ENCODE measurements at places on chromosomes 11 and 22.

- DNase-seq, result no peak
Measured at GRCh38 chr11:17585911-17586695, 39.0 kb downstream of the OTOG start.

DNA sequence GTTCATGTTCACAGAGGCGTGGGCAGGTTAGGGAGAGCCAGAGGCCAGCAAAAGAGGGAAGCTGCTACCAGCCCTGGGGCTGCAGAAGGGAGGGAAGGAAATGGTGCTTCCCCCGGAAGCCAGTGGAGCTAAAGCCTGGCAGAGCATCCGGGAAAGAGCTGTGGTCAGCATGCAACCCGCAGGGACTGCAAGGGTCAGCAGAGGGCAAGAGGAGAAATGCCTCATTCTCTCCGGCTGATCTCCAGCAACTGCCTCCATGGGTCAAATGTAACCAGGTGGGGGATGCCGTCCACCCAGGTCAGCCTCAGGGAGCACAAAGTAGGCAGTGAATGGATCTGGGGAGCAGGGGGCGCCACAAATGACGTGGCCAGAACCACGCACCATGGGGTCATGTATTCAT lies 36.9 kb upstream of the PRR5 start:
- peak; percentile 25 for DNase-seq

GRCh38 chr11:35013514-35014233 lies 97.3 kb downstream of the PDHX start:
- no peak for DNase-seq

- no peak for DNase-seq
Measured at GRCh38 chr11:12290477-12290922, 86.9 kb upstream of the PARVA start.

DNA sequence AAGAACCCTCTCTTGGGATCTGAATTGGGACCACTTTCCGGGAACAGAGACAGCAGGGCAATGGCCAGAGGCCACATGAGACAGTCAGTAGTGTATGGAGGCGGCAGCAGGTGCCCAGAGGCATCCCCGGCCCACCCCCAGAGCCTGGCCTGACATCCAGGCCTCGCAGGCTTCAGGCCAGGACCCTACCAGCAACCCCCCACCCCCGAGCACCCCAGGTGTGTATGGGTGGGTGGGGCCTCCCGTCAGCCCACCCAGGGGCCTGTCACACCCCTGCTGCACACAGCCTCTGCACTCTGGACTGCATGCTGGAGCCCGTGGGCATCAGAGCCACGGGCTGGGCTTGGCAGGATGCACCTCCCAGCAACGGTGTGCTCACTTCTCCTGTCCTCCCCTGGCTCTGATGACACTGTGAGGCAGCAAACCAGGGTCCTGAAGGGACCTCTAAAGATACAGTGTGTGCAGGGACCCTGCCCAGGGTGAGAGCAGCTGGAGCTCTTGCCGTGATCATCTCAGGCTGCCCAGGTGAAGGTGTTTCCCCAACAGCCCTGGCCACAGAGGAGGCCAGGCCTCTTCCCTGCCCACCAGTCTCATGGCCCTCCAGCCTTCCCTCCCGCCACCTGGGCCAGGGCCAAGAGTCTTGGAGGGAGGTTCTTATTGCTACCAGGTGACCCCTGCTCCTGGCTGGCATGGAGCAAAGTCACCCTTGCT lies 88.8 kb upstream of the SEPTIN5 start:
- no peak for DNase-seq

DNA sequence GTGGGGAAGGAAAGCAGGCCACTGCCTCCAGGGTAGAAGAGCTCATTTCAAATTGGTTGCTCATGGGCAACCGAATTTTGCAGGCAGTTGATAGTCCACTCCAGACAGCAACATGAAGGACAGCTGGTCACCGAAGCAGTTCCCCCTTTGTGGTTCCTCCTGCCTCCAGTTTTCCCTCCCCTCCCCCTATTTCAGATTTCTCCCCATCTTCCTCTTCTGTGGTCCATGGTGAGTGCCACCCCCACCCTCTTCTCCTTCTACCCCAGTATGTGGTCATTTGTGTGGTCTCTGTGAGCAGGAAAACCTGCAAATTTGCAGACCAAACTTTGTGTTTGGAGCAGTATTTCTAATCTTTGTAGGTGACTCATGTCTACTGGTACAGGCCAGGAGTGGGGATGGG lies 38.2 kb upstream of the PAK1 start:
- peak; percentile 35 for DNase-seq

- DNase-seq, result no peak
Measured at GRCh38 chr22:41842996-41843970, 10.4 kb downstream of the SREBF2 start.

DNA sequence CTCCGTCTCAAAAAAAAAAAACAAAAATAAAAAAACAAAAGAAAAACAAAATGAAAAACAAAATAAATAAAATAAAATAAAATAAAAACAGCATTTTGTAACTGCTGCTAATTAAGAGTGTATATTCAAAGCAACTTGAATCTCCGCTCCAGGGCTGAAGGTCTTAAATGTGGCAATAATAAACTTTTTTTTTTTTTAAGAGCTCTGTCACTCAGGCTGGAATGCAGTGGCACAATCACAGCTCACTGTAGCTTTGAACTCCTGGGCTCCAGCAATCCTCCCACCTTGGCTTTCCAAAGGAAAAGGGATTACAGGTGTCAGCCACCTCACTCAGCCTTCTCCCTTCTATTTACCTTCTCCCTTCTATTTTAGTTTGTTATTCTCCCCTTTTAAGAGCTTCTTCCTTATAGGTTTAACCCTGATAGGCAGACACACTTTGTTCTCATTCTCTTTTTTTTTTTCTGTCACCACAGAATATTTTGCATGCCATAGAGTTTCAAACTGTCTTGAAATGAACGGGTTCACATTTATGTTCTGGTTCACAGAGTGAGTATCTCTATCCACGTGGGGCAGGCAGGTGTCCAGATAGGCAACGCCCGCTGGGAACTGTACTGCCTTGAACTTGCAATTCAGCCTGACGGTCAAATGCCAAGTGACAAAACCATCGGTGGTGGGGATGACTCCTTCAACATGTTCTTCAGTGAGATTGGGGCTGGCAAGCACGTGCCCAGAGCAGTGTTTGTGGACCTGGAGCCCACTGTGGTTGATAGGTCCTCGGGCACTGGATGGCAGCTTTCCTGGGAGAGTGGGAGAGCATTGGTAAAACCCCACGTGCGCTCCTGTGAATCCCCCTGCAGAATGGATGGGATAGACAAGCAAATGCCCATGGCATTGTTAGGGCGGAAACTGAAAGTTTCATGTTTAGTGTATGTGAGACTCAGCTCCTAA lies 19.4 kb downstream of the LRRC74B start:
- no peak for DNase-seq

DNA sequence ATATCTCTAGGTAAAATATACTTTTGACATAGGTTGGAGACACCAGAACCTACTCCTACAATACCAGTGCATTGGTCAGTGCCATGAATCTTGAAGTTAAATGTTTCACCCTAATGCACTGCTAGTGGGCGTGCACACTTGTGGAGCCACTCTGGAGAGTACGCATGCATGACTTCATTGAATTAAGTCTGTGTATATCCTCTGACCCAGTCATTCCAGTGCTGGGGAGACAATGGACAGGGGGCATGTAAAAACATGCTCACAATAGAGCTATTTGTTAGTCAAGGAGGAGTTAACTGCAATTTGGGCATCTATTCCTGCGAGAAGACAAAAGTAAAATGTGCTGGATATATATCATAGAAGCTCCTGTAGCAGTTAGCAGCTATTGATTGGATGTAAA lies 335.4 kb upstream of the NCAM1 start:
- DNase-seq, result no peak

GRCh38 chr11:92822410-92822809 lies 147.0 kb upstream of the MTNR1B start:
- DNase-seq, result no peak

DNA sequence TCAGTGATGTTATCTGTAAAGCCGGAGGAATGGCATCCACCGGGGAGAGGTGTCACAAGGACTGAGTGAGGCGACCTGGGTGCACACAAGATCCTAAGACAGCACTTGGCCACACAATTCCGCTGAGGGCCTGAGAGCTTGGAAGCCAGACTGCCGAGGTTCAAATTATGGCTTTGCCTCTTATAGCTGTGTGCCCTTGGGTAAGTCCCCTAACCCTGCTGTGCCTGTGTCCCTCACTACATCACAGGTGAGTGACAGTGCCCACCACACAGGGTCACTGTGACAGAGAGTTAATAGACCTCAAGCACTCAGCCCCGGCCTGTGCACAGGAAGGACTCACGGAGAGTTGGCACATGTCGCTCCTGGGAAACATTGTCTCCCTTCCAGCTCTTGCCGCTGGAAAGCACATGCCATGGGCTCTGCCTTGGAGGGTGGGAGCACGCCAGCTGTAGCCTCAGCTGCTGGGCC lies 592 bp downstream of the RHOD start:
- no peak for DNase-seq

- DNase-seq, result no peak
Measured at GRCh38 chr11:76654298-76654851, 16.2 kb downstream of the LRRC32 start.

DNA sequence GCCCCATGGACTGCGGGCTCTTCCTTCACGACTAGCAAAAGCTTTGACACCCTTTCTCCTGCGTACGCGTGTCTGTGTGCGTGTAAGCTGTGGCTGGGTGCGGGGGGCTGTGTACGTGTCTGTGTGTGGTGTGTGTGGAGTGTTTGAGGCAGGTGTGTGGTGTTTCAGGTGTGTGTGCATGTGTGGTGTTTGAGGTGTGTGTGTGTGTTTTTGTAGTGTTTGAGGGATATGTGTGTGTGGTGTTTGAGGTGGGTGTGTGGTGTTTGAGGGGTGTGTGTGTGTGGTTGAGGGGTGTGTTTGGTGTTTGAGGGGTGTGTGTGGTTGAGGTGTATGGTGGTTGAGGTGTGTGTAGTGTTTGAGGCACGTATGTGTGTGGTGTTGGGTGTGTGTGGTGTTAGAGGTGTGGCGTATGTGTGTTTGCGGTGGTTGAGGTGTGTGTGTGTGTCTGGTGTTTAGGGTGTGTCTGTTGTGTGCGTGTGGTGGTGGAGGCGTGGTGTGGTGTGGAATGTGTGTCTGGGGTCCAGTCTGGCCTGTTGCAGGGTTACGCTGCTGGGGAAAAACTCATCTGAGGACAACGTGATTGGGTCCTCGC lies 687 bp upstream of the ARSA start:
- no peak for DNase-seq

- no peak for DNase-seq
Measured at GRCh38 chr22:35258191-35258988, 1.1 kb downstream of the HMGXB4 start.

DNA sequence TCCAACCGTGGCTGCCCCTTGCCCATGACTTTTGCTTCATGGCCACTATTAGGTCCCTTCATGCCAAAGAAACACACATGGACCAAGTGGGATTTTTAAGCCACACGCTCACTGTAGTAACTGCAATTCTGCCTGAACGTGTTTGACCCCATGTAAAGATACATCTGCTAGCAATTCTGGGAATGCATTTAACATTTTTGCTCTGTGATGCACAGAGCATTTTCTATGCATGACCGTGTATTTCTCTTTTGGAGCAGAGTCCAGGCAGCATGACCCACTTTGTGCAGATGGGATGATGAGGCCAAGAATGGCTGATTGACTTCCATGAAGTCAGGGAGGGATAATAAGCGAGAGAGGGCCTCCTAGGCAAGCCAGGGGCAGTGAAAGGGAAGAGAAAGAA lies 108.5 kb downstream of the TP53I11 start:
- DNase-seq, result no peak

- DNase-seq, result no peak
Measured at GRCh38 chr22:43566561-43567332, 154.9 kb downstream of the MPPED1 start.

DNA sequence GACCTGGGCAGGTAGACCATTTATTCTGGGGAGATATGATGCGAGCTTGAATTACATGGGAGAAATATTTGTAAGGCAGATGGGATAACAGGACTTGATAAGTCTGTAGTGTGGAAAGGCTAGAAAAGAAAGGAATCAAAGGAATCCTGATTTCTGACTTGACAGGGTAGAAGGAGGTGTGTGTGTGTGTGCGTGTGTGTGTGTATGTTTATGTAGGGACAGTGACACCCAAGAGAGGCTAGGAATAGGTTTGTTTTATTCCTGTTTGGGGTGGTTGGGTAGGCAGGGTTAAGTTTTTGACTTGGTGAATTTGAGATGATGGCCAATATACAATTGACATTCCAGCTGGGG lies 390 bp upstream of the HTATIP2 start:
- no peak for DNase-seq

DNA sequence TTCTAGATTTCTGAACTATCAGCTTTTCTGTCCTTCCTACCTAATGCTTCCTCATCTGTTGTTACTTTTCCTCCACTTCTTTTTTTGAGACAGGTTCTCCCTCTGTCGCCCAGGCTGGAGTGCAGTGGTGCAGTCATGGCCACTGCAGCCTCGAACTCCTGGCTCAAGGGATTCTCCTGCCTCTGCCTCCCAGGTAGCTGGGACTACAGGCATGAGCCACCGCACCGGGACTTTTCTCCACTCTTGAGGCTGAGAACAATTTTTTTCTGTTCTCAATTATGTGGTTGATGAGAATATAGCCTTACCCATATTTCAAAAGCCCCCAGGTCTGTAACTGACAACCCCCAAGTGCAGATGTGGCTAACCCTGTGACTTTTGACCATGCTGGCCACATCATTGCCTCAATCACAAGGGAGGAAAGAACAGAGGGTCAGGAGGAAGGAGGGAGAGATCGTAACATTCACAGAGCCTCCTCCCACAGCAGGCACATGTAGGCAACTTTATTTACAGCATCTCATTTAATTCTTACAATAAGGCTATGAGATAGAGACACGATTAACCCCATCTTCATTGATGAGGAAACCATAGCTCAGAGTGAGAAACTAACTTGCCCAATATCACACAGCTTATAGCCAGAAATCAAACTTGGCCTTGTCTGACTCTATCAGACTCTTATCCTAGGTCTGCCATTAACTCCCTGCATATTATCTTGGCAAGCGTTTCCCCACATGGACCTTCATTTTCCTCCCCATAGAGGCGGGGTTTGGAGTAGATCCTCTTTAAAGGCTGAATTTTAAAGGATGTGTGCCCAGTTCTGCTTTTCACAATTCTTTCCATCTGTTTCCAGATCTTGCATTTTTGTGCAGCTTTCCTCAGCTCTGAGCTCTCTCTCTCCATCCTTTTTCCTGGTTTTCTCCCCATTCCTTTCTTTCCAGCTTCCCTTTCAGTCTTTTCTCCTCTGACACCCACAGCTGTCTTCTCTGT lies 9.6 kb downstream of the POU2F3 start:
- DNase-seq, result no peak

- DNase-seq, result peak; percentile 78
Measured at GRCh38 chr11:113314389-113315301, at the start of gene TTC12. Gene TTC12, plus strand, starts transcription at chr11:113314583. Its CDS starts 1,675 bp downstream, at chr11:113316258.

DNA sequence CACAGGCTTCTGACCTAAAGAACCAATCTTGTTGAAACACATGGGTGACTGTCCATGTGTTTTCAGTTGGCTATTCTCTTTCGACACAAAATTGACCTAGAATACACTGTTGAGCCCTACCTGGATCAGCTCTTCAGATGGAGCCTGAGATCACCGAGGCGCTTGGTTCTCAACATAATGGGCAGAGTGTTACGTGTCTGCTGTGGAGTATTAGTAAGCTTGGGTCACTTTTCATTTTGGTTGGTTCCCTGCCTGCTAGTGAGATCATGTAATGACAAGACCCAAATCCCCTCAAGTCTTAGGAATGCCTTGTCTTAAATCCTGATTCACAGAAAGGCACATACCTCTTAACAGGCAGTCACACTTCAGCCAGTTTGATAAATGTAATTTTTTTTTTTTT lies 8.7 kb downstream of the MED19 start:
- no peak for DNase-seq

- DNase-seq, result no peak
Measured at GRCh38 chr22:23238707-23239106, 58.4 kb downstream of the BCR start.

- DNase-seq, result peak; percentile 82
Measured at GRCh38 chr11:235997-236773, at the start of gene SIRT3. Gene SIRT3, minus strand, starts transcription at chr11:236342. Its CDS starts 14 bp downstream, at chr11:236328.

Data from substantia nigra (tissue), 51 donors.